Stimulated activated CD8-positive, alpha-beta memory T cell treated with anti-CD3 and anti-CD28 coated beads, Interleukin-15, amount 100 ng/mL, for 48 hours (primary cell): ENCODE measurements at places on chromosomes 1 and 21.

DNA sequence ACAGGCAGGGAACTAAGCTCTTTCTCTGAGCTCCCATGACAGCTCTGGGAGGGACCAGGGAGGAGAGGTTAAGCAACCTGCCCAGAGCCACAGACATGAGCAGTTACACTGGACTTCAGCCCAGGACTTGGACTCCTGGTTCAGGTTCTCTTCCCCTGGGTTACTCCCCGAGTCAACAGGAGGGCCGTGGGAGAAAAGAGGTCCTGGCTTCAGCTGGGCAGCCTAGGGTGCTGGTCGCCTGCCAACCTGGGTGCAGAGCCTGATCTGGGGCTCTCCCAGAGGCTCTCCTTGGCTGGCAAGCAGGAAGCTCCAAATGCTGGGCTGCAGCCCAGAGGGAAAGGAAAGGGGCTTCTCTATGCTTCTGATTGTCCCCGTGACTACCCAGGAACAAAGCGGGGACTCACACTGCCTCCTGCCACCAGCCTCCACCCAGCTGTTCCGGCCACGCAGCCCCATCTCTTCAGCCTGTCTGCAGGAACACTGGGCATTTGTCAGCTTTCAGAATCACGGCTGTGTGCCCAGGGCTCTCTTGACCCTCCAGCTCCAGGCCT, 141.8 kb downstream of the HIVEP3 start:
- DNase-seq = no peak

DNA sequence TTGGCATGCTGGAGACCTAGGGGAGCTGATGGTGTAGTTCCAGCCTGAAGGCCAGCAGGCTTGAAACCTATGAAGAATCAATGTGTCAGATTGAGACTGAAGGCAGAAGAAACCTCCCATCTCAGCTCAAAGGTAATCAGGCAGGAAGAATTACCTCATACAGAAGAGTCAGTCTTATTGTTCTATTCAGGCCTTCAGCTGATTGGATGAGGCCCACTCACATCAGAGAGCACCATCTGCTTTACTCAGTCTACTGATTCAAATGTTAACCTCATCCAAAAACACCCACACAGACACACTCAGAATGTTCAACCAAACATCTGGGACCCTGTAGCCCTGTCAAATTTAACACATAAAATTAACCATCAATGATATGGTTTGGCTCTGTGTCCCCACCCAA, 13.7 kb upstream of the CCN1 start:
- no peak for DNase-seq

GRCh38 chr21:20260124-20260523, 738.1 kb upstream of the NCAM2 start:
- DNase-seq = no peak

DNA sequence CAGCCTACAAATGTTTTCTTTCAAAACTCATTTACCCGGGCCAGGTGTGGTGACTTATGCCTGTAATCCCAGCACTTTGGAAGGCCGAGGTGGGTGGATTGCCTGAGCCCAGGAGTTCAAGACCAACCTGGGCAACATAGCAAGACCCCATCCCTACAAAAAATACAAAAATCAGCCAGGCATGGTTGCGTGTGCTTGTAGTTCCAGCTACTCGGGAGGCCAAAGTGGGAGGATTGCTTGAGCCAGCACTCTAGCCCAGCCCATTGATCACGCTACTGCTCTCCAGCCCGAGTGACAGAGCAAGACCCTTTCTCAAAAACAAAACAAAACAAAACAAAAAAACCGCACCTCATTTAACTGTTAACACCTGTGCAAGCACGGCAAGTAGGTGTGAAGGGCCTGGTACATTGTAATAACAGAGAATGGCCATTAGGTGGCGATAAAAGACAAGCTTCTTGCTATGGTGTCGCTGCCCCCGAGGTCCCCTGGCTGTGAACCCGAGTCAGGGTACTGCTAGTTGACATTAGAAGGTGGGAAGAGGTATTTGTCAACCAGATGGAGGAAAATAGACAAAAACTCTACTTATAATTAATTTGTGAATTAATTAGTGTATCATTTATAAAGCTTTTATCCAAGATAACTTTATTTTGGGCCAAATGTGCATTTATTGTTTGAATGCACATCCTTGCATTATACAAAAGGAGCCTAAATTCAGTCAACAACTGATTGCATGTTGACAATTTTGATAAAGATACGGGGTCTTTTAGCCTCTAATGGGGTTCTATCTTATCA, 66.5 kb downstream of the SH3BGR start:
- DNase-seq = peak; percentile 5

- no peak for DNase-seq
Measured at GRCh38 chr1:165119086-165119485, 237.4 kb downstream of the LMX1A start.

- no peak for DNase-seq
Measured at GRCh38 chr1:89531480-89532139, 7.0 kb downstream of the LRRC8B start.

GRCh38 chr1:156076609-156077429, 5.4 kb downstream of the MEX3A start:
- peak; percentile 25 for DNase-seq

- DNase-seq = no peak
Measured at GRCh38 chr1:153072806-153073726, 1.7 kb upstream of the SPRR2B start.

DNA sequence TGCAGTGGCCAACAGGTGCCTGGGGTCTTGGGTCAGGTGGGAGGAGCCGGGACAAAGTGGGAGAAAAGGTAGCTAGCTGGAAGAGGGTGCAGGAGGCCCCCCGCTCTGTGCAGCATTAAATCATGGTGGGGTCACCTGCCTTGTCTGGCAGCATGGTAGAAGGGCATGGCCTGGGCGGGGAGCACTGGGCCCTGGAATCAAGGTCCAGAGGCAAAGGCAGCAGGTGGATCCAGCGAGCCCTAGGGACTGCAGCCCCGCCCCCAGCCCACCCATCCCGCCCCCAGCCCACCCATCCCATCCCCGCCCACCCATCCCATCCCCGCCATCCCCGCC, 16.7 kb upstream of the TTLL10 start:
- DNase-seq = no peak

DNA sequence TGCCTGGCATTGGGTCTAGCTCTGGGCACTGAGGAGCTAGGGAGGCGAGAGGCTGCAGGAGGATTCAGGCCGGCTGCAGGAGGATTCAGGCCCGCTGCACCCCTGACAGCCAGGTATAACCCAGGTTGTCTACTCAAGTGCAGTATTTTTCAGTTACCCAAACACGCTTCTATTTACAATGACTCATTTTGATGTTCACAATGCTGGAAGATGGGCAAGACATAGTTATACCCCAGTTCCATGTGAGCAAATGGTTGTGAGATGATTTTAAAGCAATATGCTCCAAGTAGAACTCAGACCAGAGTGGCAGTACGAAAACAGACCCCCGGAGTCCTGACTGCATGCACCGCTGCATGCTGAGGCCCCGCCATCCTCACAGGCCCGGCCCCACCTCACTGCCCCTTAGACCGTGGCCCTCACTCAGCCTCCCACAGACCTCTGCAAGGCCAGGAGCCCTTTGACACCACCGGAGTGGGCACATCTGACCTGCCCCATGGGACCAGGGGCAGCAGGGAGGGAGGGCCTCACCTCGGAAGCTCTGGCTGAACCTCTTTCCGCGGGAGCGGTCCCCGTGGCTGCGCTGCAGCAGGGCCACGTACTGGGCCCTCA, 553 bp downstream of the LEFTY1 start:
- DNase-seq = no peak

DNA sequence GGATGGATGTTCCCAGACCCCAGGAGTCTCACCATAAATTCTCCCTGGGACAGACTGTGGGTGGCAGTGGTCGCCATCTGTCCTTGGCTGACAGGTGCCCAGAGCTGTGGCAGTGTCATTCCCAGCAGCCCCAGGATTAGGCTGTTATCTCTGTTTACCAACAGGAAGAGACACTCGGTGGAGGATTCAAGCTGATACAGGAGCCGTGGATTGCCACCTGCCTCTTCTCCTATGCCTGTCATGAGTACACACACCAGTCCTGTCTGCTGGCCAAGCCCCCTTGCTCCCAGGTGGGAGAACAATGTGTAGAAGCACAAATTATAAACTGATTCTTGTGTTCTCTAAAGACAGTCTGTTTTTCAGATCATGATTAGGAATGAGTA, 152.6 kb downstream of the ETS2 start:
- no peak for DNase-seq

DNA sequence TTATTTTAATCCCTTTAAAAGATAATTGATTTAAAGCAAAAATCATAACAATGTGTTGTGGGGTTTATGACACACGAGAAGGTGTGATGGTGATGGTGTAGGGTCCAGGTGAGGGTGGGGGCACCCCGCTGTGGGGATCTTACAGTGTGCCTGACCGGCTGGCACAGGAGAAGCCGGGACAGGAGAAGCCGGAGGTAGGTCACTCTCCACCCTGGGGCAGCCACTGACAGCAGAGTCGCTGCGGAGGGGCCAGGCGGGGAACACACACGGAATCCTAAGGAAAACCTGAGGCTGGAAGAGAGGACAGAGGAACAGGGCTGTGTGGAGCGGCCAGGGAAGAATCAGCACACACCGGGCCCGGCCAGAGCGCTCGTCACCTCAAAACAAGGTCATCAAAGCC, 4.3 kb upstream of the LRRC3 start:
- DNase-seq = no peak

DNA sequence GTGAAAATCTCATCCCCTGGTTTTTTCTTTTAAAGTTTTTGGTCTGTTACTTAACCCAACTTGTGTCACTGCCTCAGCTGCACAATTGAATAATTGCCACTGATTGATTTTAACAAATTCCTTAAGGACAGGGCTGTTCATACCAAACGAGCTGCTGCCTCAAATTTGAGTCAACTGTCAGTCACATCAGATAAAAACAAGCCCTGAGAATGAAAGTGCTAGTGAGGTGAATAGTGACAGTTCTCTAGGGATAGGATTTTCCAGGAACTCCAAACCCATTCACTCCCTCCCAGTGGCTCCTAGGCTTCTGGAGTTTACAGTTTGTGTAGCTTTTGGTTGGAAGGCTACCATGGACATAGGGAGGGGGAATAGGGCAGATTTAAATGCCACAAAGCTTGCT, 79.4 kb downstream of the SAMSN1 start:
- DNase-seq = no peak
